ENCODE measurements at places on chromosomes 11 and 22.
A peak's percentile ranks its signal among the peaks of the same experiment; 100 is the strongest.

- DNase-seq = peak; percentile 38
These were observed 1.3 kb downstream of the MYH9 start for GRCh38 chr22:36386351-36386899.

DNA sequence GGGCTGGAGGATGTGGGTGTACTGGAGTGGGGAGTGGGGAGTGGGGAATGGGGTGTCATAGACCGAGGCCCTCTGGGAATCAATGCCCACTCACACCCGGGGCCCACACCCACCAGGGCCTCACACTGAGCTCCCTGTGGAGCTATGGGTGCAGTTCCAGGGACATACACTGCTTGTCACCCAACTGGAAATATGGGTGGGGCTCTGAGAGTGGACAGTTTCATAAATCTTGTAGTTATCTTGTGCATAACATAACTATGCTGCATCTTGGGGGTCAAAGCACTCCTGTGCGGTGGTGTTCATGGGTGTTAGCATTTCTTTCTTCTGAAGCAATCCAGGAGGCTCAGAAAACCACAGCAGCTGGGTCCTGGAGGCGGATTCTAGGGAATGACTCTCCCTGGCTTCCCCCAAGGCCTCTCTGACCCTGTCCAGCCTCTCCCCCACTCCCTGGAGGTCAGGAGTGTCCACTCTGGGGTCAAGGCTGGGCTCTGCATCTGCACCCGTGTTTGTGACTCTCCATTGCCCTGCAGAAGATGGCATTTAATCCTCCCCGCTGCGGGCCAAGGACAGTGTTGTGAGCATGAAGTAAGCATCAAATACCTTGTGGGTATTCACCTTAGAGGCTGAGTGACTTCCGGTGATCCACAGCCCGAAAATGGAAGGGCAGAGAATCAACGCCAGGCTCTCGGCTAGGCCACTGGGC is 172.5 kb downstream of the CTTN start:
- no peak for DNase-seq

- no peak for DNase-seq
These were observed 809 bp upstream of the IRF7 start for GRCh38 chr11:616320-617198.

- no peak for DNase-seq
These were observed 86.3 kb upstream of the ANO5 start for GRCh38 chr11:22106566-22106965.

DNA sequence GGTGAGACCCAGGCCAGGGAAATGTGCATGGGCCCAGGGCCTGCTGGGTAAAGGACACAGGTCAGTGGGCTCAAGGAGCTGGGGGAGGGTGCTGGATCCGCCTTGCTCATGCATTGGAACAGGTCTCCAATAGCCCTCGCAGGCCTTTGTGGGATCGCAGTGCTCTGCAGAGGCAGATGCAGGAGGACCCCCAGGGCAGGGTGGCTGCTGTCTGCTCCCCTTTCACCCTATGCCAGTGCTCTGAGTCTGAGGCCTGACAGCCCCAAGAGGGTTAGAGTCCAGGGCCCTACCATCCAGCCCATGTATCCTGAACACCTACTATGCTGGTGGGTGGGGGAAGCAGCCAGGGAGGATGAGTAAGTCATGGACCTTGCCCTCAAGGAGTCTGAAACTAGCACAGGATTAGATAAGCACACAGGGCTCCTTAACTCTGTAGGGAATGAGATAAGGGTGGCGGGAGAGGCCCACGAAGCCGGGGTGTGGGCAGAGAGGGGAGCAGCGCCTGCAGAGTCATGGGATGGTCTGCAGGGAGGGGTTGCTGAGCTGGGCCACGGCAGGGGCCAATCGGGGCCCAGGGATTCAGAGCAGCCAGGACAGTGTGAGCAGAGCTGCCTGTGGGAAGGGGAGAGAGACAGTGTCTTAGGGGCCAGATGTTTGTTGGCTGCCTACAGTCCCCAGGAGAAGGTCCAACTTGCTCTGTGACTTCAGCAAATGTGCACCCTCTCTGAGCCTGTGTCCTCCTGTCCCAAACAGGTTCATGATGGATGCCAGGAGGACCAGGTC is 10.5 kb upstream of the EHD1 start:
- DNase-seq = no peak

GRCh38 chr11:3056296-3057068 is 741 bp downstream of the CARS1 start:
- peak; percentile 29 for DNase-seq

DNA sequence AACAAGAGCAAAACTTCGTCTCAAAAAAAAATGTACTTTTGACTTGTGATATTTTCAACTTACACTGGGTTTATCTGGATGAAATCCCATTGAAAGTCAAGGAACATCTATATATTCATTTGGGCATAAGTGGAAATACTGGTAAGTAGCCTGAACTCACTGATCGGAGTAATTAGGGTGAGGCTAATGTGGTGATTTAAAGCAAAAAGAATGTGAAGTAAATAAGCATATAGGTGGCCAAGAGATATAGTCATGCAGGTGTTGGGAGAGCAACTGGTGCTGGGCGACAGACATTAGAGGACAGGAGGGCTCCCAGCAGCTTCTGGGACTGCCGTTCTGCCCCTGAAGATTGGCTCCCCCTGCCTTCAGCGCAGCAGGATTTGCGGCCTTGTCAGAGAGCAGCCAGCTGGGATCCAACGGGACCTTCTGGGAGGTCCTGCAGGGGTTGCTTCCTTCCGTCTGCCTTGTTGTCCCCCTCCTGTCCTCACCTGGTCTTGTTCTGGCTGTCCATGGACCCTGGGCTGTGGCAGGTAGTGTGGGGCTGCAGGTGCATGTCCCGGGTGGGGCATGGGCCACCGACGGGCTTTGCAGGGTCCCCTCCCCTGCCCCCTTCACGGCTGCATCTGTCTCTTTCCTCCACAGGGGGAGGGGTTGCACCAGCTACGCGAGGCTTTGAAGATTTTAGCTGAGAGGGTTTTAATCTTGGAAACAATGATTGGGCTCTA is 14.1 kb downstream of the RHBDD3 start:
- DNase-seq = no peak

DNA sequence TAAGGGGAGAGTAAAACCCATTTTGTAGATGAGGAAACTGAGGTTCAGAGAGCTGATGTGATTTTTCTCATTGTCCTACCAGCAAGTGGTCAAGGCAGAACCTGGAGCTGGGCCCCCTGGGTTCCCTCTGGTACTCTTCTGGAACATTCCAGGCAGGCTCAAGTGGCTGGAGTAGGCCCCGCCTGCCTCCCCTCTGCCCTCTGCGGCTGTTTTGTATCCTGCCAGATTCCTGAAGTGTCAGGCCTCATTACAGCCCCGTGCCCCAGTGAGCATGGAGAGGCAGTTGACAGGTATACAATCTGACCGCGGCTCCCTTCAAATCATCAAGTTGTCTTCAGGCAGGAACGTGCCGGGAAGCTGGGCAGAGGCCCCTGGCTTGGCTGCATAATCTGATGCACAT is 94.6 kb upstream of the CD82 start:
- no peak for DNase-seq

GRCh38 chr11:473962-474785 is 24.1 kb downstream of the PTDSS2 start:
- DNase-seq = no peak

- DNase-seq = no peak
These were observed 706 bp downstream of the DCPS start for GRCh38 chr11:126304457-126305075.

- no peak for DNase-seq
These were observed 45.3 kb downstream of the SMIM38 start for GRCh38 chr11:69201066-69201365.

DNA sequence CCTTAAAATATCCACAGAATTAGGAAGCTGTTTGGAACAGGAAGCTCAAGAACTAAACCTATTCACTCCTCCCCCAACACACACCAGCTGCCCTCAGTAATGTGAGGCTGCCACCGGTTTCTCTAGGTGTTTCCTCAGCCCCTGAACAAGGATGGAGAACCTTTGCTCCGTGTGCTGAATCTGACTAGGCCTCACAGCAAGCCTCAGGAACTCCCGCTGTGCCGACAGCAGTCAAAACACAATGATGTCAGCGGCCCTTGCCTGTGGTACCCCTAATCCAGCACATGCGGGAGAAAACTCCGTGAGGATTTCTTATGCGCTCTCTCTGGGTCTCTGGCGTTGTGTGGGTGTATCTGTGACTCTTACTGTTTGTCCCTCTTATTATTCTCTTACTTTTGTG is 153.3 kb downstream of the EFCAB6 start:
- DNase-seq = no peak

DNA sequence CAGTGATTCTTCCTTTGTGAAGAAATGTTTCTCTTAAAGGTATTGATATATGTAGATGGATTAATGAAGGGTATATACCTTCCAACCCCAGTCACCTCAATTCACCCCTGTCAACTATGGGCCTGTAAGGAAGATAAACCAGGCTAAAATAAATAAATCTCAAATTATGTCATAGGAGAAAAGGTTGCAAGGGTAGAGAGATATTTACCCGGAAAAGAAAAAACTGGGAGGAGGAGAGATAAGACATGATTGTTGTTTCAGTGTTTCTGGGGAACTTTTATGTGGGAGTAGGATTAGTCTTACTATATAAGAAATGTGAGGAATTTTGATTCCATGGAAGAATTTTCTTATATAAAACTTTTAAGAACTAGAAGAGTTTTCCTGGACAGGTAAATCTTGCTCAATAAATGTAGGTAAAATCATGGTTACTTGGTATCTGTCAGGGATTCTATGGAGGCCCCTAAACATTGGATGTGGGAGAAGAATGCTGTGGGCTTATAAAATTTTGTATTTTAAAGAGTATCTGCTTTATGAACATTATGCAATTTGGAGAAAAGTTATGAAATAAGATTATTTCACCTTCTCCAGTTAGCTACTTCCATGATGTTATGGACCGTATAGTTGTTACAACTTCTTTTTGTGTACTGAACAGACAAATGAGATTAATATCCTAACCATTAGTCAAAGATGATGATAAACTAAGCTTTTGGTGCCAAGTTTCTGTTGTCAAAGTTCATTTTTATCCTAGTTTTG is 6.4 kb downstream of the YAP1 start:
- DNase-seq = no peak

DNA sequence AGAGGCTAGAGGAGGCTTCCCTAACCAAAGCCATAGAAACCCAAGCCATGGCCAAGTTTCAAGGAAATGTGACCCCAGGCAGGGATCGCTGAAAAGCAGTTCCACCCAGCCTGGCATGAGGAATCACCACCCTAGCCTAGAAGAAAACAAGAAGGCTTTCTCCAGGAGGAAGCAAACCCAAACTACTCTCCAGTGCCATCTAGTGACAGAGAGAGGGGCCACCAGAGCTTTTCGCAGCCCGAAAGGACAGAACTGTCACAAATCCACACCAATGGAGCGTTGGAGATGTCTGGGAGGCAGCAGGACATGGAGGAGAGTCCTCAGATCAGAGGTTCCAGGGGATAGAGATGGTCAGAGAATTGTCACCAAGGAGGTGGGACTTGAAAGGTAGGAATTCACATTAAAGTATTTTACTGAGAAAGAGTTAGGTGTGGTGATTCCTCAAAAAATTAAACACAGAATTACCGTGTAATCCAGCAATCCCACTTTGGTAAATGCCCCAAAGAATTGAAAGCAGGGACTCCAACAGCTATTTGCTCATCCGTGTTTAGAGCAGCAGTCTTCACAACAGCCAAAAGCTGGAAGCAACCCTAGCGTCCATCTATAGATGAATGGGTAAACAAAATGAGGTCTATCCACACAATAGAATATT is 67.3 kb upstream of the NUP50 start:
- peak; percentile 23 for DNase-seq

- peak; percentile 53 for DNase-seq
These were observed 6.8 kb downstream of the BID start for GRCh38 chr22:17767233-17768065.

DNA sequence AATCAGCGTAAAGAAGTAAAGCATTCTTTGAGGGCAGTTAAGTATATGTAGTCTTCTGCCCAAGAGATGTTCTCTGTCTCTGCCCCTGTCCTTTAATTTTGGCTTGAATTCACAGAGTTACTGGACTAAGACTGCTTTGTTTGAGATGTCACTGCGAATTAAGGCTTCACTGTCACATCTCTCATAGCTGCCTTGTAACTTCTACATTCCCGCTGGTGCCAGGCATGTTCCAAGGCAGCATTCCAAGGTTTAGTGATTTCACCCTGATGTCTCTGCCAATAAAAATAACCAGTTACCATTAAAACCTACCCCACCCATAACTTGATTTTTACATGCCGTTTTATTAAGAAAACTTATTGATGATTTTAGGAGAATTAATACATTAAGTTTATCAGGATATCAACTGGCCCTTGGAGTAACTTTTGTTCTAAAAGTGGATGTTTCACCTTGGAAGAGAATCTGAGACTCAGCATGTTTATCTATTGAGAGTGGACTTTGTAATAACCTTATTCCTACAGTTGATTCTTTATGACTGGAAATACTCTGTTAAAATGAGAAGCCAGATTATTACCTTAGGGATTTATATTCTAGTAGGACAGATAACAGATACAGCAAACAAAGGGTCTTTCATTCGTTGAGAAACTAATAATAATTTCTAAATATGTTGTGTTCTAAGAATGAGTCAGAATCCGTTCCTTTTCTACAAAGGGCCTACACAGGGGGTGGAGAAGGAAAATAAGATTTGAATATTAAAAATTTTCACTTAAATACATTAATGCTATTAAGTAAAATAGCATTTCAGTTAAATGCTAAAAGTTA is 110.2 kb downstream of the UVRAG start:
- DNase-seq = no peak

DNA sequence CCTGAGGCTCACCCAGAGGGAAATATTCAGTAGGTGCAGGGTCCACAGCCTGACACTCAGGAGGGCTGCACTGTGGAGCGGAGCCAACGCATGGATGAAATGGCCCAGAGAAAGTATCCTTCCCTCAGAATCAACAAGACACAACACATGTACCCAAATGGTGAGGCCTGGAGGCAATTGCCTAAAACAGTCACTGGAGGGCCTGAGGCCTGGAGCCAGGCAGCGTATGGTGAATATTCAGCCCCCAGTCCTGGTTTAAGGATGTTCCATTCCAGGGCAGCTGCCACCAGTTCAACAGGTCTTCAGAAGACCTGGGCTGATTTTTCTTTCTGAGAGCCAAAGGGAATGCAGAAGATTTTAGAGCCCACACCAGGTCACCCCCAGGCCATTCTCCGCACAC is 264.8 kb downstream of the INSC start:
- DNase-seq = no peak

DNA sequence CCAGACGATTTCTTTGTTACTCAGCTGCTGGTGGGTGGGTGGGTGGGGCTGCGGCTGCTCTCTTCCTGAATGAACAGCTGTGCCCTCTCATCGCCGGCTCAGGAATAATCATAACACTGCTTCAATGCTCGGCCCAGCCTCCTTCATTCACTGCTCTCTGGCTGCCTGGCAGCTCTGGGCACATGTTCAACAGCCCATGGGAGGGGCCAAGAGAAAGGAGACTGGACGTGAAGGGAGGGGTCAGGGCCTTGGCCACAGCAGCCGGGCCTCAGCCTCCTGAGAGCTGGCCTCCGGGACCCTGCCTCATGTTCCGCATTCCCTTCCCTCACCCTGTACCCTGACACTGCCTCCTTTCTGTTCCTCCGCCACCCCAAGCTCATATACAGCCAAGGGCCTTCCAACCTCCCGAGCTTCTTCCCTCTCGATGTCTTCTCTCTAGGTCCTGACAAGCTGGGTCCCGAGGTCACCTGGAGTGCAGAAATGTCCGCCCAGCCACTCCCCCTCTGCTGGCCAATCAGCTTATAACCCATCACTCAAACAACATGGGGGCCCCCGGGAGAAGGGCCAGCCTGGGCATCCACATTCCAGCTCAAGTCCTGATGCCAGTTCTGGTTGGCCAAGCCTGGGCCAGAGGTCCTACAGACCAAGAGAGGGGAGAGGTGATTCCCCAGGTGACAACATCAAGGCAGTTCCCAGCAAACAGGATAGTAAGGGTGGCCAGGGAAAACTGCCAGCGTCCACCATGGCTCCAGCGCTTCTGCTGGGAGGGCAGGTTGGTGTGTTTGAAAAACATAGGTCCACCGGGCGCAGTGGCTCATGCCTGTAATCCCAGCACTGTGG is 3.2 kb upstream of the CSDC2 start:
- DNase-seq = peak; percentile 9

All from CD4-positive, alpha-beta T cell treated with Interleukin-6 for 4 hours (primary cell).